Kidney (tissue), 22 donors: ENCODE measurements at places on chromosomes 5 and 9. TPM values are rescaled to one million over a fixed set of nuclear protein-coding genes. Genes with fewer than 3 reads are reported as not detected.
A peak's percentile ranks its signal among the peaks of the same experiment; 100 is the strongest.

GRCh38 chr5:2205185-2205585, 322.5 kb upstream of the IRX4 start:
- no peak for DNase-seq

GPRIN1 gene
- 1.3 TPM for total RNA-seq

AP3S1 gene
- 54.1 TPM for total RNA-seq

- DNase-seq = peak; percentile 93
These were observed 2.2 kb downstream of the ST6GALNAC6 start for GRCh38 chr9:127897193-127897692.

CDH18 gene
- total RNA-seq = not detected

GRCh38 chr9:18056269-18056992, 417.5 kb upstream of the ADAMTSL1 start:
- no peak for DNase-seq

GRCh38 chr5:134084570-134084969, 29.9 kb upstream of the TCF7 start:
- DNase-seq = no peak

PCDHGB3 gene
- total RNA-seq = 4.4 TPM

DNA sequence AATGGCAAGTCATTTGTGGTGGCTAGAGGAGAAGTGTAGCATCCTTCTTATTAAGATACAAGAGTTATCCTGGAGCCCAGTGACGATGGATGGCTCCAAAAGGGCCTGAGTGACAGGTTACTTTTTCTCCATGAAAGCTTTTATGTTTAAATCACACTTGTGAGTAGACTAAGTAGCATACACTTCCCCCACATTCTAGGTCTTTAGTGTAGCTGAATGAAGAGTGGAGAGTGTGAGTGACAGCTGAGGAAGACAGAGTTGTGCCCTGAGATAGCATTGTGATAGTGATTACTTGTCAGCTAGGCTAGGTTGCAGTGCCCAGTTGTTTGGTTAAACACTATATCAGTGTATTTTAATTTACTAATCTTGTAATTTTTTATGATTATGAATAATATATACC, 337.8 kb downstream of the TENT4A start:
- DNase-seq = no peak

SPINK6 gene
- not detected for total RNA-seq

- no peak for DNase-seq
These were observed 12.4 kb downstream of the LARP1 start for GRCh38 chr5:154767576-154767975.
